ENCODE measurements at places on chromosomes 6 and 20.

DNA sequence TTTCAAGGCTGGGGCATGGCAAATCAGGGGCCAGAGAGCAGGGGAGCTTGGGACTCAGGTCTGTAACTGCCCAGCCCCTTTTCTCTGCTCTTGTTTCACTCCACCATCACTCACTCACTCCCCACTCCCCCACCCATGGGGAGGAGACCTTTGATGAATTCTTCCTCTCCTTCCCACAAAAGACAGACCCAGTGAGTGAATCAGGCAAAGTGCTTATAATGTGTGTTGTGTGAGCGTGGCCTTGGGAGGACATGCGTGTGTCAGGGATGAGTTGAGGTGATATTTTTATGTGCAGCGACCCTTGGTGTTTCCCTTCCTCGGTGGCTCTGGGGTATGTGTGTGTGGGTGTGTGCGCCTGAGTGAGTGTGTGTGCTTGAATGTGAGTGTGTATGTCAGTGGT lies 1.0 kb upstream of the CUL9 start:
- no peak for DNase-seq

- no peak for DNase-seq
These were observed 91.0 kb upstream of the MEI4 start for GRCh38 chr6:77561768-77562314.

DNA sequence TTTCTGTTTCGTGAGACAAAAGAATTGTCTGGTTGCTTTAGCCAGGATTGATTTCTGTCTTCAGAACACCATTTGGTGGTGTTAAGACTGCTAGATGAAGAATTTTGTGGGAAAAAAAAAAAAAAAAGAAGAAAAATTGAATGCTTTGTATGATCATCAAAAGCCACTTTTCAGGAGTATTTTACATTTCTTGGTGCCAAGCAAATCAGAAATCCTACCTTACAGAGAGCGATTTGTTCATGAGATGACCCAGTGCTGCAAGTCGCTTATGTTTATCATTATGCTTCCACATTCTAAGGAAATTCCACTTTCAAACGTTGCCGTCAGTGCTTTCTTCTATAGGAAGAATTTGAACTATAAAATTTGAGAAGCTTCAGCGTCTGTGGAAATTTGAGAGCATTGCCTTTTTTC lies 228.7 kb downstream of the BCKDHB start:
- DNase-seq: no peak

- no peak for DNase-seq
These were observed 67.5 kb downstream of the MTHFD1L start for GRCh38 chr6:150932996-150933395.

DNA sequence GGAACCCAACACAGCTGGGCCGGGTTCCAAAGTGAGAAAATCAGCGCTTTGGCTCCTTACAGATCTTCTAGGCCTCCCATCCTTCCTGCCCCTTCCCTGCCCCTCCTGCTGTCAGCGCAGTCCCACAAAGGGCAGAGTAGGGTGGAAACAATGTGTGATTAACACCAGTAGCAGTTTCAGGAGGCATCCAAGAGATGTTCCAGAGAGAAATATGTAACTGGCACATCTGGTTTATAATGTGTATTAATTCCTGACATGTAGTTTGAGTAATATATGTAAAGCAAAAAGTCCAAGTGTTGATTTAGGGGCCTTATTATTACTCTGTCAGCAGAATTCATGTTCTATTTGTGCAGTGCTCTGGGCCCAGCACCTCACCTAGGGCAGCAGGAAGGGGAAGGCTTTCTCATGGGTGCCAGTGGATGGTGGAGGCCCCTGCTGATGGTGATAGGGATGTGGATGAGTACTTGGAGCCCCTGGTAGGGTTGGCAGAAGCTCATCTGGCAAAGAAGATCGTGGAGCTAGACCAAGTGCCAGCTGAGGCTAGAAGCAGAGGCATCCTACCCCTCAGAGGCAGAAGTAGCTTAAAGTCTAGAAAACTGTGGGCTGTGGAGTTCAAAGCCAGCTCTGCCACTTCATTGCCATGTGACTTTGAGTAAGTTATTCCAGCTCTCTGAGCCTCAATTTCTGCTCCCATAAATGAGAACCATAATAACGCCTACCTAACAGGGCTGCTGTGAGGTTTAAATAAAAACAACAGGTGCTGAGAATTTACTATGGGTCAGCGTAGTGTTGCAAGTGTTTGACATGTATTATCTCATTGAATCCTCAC lies 22.4 kb upstream of the RALY start:
- DNase-seq: no peak

GRCh38 chr6:136658711-136659110 lies 108.5 kb upstream of the MAP7 start:
- DNase-seq: no peak

DNA sequence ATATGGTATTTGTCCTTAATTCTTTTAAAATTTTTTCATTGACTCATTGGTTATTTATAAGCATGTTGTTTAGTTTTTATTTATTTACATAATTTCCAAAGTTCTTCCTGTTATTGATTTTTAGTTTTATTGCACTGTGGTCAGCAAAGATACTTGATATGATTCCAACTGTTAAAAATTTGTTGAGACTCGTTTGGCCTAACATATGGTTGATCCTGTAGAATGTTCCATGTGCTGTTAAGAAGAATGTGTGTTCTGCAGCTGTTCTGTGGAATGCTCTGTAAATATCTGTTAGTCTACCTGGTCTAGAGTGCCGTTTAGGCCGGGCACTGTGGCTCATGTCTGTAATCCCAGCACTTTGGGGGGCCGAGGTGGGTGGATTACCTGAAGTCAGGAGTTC lies 197.7 kb downstream of the CD109 start:
- no peak for DNase-seq

GRCh38 chr6:149007846-149008245 lies 261.0 kb downstream of the UST start:
- DNase-seq: no peak

GRCh38 chr6:144123421-144123820 lies 26.9 kb upstream of the STX11 start:
- no peak for DNase-seq

- DNase-seq: no peak
These were observed 25.6 kb upstream of the FUCA2 start for GRCh38 chr6:143536866-143537691.

- no peak for DNase-seq
These were observed 553.7 kb downstream of the CD109 start for GRCh38 chr6:74249658-74250057.

GRCh38 chr6:44269921-44270525 lies at the start of gene TMEM151B:
Gene TMEM151B, plus strand, starts transcription at chr6:44270450. Its CDS starts 293 bp downstream, at chr6:44270743.
- DNase-seq: no peak

DNA sequence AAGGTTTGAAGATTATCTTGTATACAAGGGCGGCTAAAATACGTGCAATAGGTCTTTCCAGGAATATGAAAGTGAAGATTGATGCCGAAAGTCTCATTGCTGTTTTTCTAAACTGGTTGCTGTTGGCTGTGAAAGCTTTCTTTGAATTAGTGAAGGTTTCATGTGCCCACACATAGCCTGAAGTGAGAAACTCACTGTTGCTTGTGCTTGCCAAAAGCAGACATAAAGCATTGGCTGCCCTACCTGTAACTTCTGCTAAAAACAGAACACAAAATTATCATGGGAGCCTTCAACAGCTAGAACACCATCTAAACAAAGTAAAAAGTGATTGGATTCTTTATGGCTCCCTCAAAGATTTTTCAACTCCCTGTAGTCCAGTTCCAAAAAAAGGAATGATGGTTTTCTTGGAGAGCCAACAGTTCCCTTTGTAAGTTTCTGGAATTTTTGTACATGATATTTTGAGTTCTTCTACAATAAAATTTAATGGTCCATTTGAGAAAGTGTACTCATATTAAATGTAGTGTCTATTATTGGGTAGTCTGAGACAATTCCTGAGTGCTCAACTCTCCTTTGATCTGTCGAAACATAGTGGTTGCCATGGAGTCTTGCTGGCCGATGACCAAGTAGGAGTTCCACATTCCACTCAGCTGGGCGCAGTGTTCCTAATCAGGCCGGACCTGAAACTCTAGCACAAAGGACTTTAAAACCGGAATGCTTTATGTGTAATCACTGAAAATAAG lies 68.5 kb downstream of the PLEKHG1 start:
- DNase-seq: peak; percentile 95

- DNase-seq: no peak
These were observed 18.3 kb downstream of the LRRC1 start for GRCh38 chr6:53813096-53813495.

GRCh38 chr6:73964241-73964854 lies 268.3 kb downstream of the CD109 start:
- DNase-seq: no peak

DNA sequence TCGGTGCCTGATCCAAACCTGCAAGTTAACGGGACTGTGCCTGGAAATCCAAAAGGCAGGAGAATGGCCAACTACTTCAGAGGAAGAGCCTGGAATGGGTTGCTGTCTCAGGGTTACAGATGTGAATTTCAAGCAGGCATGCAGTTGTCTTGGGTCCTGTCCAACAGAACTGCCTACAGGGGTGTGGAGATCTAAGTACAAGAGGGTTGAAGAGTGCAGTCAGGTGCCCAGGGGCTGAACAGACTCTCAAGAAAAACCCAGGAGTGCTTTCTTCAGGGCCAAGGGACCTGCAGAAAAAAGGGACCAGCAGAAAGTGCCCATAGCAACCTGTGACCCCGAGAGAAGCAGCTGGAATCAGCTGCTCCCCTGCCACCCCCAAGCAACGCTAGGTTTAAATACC lies 71.0 kb downstream of the PREP start:
- DNase-seq: no peak

GRCh38 chr6:85137865-85138264 lies 312.0 kb upstream of the NT5E start:
- DNase-seq: no peak

- DNase-seq: no peak
These were observed 571 bp downstream of the CSNK2B start for GRCh38 chr6:31666337-31666965.

DNA sequence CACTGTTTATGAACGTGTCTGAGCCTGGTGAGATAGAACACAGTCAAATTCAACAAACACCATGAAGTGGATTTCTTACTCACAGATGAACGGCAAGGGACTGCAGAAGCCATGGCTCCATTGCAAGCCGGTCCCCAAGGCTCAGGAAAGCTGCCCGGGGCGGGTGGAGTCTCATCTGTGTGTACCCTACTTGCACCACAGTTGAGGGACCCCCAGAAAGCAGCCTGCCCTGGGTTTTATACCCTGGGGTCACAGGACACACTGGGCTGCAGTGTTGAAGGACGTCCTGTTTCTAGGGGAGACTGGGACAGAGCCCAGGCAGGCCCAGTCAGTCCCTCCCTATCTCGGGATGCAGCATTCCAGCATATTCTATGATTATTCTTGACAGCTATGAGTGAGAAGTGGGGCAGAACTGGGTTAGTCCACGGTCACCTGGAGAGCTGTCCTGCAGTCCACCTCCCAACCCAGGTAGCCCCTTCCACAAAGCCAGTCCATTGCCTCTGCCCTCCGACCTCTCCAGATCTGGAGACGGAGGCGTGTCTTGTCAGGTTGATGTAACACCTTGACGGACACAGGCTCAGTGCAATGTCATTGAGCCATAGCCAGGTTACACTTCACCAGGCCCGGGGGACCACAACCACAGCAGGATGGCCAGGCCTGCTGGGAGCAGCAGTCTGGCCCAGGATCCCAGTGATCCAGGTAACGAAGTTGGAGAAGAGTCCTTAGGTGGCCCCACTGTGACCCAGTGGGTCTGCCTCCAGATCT lies 35.5 kb downstream of the WRNIP1 start:
- DNase-seq: no peak

- peak; percentile 54 for DNase-seq
These were observed at the start of gene DDX43 for GRCh38 chr6:73394577-73395354. Gene DDX43, plus strand, starts transcription at chr6:73394828. Its CDS starts 78 bp downstream, at chr6:73394906.

All from breast epithelium (tissue), 4 donors.